ENCODE measurements at places on chromosomes 6 and 20.

GRCh38 chr6:154352898-154353585 is 3.6 kb downstream of the IPCEF1 start:
- DNase-seq: no peak

- DNase-seq: no peak
These were observed 89.4 kb downstream of the PLG start for GRCh38 chr6:160791459-160791858.

DNA sequence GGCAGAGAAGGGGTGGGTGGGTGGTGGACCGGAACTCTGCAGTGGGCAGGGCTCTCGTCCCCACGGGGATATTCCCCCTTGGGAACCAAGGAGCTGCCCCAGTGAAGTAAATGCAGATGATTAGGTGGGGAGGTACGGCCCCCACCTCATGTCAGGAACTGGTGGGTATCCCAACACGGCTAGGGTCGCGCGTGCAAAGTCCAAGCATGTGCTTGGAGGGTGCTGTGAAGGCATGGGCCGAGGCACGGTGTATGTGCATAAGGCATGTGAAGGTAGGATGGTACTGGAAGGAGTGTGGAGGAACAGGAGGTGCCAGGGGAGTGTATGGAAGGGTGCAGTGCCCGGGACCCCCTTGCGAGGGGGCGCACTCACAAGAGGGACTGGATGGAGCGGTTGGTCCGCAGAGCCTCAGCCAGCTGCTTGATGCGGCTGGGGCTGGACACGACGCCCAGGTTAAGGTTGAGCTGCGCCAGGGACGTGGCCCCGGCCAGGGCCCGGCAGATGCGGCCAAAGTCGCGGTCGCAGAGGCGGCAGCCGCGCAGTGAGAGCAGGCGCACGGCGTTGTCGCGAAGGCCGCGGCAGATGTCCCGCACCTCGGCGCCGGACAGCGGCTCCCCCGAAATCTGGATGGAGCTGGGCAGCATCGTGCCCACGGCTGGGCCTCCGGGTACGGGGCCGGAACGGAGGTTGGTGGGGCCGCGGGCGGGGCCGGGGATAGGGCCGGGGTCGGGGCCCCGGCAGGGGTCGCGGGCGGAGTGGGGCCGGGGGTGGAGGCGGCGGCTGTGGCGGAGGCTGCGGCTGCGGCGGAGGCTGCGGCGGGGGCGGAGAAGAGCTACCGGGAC is 783 bp downstream of the LRRC73 start:
- DNase-seq: no peak

GRCh38 chr20:37968841-37969401 is 64.3 kb downstream of the TTI1 start:
- DNase-seq: no peak

GRCh38 chr6:123263981-123264380 is 267.9 kb downstream of the CLVS2 start:
- no peak for DNase-seq

DNA sequence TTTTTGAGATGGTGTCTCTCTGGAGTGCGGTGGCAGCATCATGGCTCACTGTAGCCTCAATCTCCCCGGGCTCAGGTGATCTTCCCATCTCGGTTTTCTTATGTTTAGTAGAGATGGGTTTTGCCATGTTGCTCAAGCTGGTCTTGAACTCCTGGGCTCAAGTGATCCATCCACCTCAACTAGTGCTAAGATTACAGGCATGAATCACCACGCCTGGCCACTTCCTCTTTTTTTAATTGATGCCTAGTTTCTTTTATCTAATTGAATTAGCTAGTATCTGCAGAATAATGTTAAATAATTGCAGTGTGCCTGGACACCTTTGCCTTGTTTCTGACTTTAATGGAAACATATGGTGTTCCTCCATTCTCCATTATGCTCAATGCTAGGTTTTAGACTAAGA is 38.4 kb upstream of the SLC22A16 start:
- DNase-seq: no peak

DNA sequence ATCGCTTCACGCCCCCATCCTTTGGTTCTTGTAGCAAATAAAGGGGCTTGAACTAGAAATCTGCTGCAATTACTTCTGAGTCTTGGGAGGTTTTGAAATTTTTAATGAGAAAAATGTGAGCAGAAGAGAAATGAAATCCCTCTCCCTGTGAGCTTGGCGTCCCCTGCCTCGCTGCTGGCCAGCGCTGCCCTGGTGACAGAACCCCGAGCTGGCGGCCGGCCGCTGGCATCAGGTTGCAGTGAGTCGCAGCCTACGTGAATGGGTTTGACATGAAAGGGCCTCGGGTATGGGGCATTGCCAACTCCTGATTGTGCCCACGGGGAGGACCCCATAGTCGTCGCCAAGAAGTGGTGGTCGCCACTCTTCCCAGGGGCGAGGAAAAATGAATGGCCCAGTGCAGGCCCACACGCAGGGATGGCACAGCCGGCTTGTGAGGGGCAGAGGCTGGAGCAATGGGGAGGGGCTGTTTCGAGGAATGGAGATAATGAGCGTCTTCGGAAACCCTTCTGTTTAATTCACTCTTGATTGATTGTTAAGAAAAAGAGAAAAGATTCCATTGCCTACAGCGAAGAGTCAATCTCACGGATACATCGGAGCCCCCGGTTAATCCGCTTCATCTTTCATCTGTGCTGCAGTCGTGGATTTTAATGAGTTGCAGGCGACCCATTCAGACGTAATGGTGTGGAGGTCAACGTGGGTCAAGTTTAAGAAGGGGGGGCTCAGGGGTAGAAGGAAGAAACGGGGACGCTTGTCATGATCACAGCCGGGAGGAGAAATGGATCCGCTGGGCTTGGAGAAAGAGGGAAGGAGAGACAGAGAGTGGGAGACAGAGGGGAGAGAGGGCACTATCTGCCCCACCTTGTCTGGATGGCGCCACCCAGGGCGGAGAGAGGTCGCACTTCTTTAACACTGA is 380.1 kb downstream of the THBS2 start:
- DNase-seq: no peak

DNA sequence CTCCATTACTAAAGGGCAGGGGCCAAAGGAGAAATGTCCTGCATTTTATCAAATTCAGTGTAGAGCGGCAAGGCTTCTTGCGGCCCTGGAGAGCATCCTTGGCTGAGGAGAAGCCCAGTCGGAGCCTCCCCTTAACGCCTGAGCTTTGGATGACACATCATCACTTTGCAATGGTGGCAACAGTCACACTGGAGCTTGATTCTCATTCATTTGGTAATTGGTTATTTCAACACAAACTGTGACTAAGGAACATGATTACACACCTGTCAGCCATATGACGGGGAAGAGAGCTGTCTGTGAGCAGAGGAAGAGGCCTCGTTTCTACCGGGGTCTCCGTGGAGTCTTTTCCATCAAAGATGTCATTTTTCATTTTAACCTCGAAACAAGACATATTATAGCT is 81.4 kb downstream of the SOBP start:
- no peak for DNase-seq

DNA sequence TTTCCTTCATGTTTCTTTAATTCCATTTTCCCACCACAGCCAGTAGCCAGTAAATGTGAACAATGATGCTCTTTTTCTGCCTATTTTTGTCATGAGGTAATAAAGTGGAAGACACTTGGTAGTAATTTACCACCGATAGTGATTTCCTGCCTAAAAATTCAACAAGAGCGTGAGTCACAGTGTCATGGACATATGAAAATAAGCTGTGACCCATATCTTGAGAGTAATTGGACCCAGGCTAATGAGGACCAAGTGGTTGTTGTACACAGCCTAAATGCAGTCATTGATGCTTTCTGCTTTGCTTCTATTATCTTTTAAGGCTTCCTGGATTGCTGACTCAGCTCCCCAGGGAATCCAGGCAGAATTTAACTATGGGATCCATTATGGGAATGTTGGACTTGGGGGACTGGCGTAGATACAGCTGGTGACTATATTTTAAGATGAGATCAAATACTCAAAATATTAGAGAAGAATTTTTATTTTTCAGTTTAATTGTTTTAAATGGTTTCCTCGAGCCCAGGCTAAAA is 265.9 kb upstream of the FERMT1 start:
- DNase-seq: no peak

DNA sequence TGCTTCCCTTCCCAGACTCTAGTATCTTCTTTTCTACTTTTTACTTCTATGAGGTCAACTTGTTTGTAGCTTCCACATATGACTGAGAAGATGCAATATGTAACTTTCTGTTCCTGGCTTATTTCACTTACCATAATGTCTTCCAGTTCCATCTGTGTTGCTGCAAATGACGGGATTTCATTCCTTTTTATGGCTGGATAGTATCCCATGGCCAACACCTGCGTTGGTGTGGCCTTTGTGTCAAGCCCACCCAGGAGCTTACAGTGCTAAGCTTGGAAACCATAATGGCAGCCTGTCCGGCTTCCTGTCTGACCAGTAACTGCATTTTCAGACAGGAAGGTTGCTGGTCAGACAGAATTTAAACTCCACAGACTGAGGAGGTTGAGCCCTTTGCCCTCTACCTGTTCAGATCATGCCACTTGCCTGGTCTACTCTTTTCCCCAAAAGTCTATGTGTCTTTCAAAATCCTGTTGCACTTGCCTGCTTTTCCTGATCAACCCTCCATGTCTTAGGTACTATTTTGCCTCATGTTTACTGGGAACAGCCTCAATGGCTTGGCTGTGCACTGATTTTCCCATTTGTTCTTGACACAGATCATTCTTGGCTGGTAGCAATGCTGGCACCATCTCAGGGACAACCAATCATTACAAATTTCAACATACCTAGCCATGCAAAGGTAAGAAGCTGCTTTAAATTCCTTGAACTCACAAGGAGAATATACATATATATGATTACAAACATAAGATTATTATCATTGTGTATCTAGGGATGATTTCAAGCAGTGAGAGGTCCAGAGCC is 114.3 kb upstream of the PLEKHG1 start:
- DNase-seq: no peak

- DNase-seq: no peak
These were observed 172.1 kb upstream of the RUNX2 start for GRCh38 chr6:45156075-45156474.

GRCh38 chr6:25717866-25718740 is 36.4 kb upstream of the SLC17A4 start:
- peak; percentile 36 for DNase-seq

- DNase-seq: no peak
These were observed 74.7 kb downstream of the TTLL2 start for GRCh38 chr6:167399599-167399998.

DNA sequence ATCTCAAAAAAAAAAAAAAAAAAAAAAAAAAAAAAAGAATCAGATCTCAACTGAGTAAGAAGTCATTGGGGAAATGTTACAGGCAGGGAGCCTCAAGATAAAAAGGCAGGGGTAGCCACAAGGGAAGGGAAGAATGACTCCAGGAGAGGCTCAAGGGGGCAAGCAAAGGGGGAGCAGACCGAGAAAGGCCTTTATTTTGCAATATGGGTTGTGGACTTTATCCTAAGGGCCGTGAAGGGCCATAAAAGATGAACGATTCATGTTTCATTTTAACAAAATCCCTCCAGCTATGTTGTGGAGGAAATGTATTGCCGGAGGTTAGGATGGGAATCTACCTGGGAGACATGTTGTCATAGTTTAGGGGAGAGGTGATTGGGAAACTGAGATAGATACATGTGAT is 25.8 kb upstream of the SEC63 start:
- no peak for DNase-seq

DNA sequence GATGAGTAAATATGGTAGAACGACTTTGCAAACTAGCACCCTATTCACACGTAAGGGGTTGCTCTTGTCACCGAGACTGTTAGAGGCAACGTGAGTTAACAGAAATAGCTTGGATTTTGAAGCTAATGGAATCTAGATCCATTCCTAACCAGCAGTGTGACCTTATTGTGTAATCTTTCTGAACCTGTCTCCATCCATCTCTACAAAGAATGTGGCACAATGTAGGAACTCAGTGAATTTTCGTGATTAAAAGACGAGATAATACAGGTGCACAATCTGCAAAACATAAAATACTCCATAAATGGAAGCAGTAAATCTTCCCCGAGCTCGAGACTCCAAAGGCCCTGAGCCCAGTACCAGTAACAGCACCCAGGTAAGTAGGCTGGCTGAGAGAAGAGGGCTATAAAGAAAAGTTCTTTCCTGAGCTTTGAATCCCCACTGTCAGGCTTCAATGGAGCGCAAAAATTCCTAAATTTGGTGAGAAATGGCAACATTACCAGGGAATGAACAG is 801 bp upstream of the KIFC1 start:
- no peak for DNase-seq

DNA sequence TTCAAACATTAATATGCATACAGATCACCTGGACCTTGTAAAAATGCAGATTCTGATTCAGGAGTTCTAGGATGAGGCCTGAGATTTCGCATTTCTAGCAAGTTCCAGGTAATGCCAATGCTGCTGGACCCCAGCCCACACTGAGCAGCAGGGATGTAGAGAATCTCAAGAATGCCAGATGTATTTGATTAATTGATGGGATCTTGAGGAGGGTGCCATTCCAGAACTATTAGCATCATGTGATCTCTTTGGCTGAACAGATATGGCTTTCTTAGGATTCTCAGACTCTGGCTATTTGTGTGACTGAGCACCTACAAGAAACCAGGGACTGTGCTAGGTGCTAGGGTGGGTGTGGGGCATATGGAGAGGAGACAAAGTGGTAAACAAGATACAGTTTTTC is 16.5 kb upstream of the SNX3 start:
- no peak for DNase-seq

DNA sequence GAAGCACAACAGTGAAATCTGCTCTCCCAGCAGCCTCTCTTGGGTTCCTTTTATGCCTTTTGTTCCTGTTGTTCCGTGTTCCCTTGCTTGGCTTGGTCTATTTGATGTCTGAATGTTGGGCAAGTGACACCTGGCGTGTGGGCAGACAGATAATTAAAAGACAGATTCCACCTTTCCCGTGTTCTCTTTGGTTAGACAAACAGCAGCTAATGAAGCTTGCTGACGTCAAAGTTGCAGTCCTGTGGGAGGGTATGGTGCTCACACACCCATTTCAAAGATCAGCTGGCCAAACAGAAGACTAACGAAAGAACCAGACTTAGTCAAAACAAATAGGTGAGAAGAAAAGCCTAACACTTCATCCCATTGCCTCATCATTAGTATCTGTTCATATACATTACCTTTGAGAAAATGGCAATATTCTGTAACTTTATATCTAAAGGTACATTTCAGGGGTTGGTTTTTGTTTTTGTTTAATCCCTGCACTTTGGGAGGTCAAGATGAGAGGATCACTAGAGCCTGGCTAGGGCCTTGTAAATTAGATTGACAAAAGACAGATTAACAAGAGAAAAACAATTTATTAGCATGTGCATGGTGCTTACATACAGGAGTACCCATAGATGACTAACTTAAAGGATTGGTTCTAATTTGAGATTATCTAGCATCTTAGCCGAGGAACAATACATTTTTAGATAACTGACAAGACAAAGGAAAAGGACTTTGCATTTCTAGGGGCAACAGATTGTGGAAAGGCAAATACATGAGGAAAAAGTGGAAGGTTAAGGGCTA is 48.9 kb upstream of the TNFRSF21 start:
- peak; percentile 48 for DNase-seq

GRCh38 chr6:101486726-101487125 is 93.2 kb downstream of the GRIK2 start:
- no peak for DNase-seq

GRCh38 chr20:58986968-58987517 is 6.0 kb downstream of the NELFCD start:
- no peak for DNase-seq

DNA sequence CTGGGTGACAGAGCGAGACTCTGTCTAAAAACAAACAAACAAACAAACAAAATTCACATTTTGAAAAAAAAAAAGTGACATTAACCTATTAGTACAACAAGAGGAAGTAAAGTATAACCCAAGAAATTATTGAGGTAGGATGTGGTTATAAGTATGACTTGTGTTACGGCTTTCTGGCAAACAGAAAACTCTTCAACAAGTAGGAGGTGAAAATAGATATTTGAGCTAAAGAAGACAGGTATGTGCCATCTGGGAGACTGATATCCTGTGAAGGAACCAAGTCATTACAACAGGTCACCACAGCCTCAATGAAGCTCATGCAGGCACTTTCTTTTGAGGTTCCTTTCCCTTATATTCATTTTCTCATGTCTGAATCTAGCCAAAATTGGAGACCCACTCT is 28.8 kb downstream of the TLDC2 start:
- no peak for DNase-seq

Measured in NCI-H774 (cell line).